ENCODE measurements at places on chromosomes 4 and X.

- DNase-seq = no peak
These were observed 172.8 kb downstream of the SHROOM3 start for GRCh38 chr4:76607846-76608245.

- no peak for DNase-seq
These were observed 617.0 kb downstream of the MID1IP1 start for GRCh38 chrX:39418254-39418704.

- no peak for DNase-seq
These were observed 26.0 kb downstream of the FHDC1 start for GRCh38 chr4:152962150-152962549.

GRCh38 chrX:140318296-140318695 is 186.6 kb downstream of the SOX3 start:
- DNase-seq = no peak

GRCh38 chr4:118772081-118772766 is 63.7 kb downstream of the SEC24D start:
- peak; percentile 40 for DNase-seq

GRCh38 chr4:40316333-40316781 is 18.8 kb upstream of the CHRNA9 start:
- DNase-seq = no peak

DNA sequence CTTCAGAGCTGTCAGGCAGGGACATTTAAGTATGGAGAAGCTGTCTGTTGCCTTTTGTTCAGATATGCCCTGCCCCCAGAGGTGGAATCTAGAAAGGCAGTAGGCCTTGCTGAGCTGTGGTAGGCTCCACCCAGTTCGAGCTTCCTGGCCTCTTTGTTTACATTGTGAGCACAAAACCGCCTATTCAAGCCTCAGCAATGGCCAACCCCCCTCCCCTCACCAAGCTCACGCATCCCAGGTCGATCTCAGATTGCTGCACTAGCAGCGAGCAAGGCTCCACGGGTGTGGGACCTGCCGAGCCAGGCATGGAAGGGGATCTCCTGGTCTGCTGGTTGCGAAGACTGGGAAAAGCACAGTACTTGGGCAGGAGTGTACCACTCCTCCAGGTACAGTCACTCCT is 59.3 kb downstream of the ZNF674 start:
- no peak for DNase-seq
